Nucleus accumbens (tissue), 56 donors: ENCODE measurements at places on chromosomes 1 and 21.

- no peak for DNase-seq
Measured at GRCh38 chr1:67945733-67946374, 104.6 kb downstream of the DIRAS3 start.

- DNase-seq: no peak
Measured at GRCh38 chr1:112532064-112532463, 23.3 kb downstream of the WNT2B start.

DNA sequence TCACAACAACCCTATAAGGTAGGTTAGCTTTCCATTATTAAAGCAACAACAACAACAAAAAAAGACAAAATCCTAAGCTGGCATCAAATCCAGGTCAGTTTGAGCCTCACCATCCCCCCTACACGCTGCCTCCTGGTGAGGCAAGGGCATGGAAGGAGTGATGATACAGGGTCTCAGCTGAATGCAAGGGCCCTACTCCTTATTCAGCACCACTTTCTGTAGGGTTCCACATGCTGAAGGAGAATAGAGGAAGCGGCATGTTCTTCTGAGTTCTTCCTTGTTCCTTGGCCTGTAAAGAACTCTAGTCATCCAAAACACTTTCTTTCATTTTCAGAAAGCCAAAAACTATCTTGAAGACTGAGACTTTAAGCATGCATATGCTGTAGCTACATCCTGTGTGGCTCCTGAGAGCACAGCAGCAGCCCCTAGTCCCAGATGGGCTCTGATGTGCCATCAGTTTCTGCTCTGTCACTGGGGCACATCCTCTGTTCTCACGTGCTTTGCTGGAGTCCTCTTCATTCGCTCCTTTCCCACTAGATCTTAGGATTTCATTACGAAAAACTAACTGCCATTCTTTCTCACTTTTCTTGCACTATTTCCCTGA, 6.2 kb downstream of the ILDR2 start:
- DNase-seq: no peak

- no peak for DNase-seq
Measured at GRCh38 chr21:29228306-29228705, 70.4 kb upstream of the BACH1 start.

- DNase-seq: no peak
Measured at GRCh38 chr1:83547901-83548300, 451.0 kb downstream of the TTLL7 start.

- no peak for DNase-seq
Measured at GRCh38 chr1:207454046-207454964, at the start of gene CR2. TSS of gene CR2 (plus strand) at chr1:207454328. CDS start at chr1:207454419, 91 bp downstream.

DNA sequence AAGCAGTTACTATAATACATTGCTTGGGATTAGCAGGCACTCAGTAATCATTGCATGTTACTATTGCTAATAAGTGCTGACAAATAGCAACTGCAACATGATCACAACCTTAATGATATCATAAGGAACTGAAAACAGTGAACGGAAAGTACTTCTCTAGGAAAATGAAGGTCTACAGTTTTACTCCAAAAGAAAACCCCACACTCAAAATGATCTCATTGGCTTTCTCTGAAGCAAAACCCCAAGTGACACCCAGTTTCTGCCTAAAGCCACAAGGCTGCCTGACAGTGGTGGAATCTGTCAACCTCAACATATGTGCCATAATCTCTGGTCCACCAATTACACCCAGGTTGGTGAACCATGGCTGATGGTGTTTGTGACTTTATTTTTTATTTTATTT, 137.6 kb downstream of the PTGER3 start:
- DNase-seq: no peak

GRCh38 chr1:153717330-153717729, 10.5 kb upstream of the INTS3 start:
- DNase-seq: no peak

GRCh38 chr1:230303069-230303468, 123.1 kb downstream of the PGBD5 start:
- no peak for DNase-seq

GRCh38 chr1:23638786-23639241, 52.8 kb upstream of the RPL11 start:
- no peak for DNase-seq

DNA sequence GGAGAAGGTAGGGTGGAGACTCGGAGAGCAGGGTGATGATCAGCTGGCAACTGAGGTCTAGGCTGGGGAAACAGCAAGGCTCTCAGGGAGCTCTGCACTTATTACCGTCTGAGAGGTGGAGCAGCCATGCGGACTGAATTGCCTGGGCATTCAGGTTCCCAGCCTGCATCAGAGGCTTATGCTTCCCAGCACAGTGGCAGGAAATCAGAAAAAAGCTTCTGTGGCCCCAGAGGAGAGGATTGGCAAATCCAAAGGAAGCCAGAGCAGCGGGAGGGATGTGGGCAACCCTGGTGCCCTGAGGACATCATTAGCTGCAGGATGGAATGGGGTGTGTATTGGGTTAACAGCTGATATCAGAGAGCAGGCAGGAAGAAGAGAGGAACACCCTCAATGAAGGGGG, 374.1 kb upstream of the POU3F1 start:
- DNase-seq: no peak

- DNase-seq: peak; percentile 61
Measured at GRCh38 chr1:28602536-28603439, 10.7 kb downstream of the RAB42 start.

GRCh38 chr1:241156231-241156965, 200.6 kb downstream of the RGS7 start:
- no peak for DNase-seq

GRCh38 chr1:75991497-75992114, 59.4 kb upstream of the ASB17 start:
- peak; percentile 64 for DNase-seq

DNA sequence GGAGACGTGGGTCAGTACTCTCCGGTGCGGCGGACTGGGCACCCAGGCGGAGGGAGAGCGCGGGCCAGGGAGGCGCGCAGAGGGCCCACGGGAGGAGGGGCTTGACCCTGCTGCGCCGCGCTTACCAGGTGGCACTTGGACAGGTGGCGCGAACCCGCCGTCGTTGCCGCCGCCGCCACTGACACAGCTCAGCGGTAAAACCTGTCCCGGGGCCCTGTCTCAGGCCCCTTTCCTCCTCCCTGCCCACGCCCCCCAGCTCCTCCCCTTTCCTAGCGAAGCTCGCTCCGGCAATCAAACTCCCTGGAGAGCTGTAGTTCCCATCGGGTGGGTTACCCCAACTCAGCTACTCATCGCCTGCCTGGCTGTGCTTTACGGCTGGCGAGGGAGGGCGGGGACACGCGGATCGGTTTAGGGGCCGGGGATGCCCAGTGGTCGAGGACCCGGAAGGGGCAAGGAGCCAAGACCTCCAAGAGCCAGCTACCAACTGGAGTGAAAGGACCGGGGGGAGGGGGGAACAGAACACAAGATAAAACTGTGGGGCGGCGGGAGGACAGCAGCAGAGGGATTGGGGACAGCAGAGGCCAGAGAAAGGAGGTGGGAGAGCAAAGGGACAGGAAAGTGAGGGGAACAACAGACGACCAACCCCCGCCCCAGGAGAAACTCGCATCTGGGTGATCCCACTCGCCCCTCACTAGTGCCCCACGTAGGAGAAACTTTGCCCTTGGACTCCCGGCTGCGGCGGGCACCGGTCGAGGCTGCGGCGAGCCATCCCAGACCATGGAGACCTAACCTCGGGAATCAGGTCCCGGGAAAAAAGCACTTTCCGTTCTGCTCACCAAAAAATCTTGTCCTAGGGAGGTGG, 2.9 kb downstream of the GFI1 start:
- no peak for DNase-seq

- no peak for DNase-seq
Measured at GRCh38 chr1:17397910-17398695, 26.1 kb downstream of the PADI6 start.

GRCh38 chr1:24468685-24469316, 33.8 kb upstream of the RCAN3 start:
- DNase-seq: no peak

DNA sequence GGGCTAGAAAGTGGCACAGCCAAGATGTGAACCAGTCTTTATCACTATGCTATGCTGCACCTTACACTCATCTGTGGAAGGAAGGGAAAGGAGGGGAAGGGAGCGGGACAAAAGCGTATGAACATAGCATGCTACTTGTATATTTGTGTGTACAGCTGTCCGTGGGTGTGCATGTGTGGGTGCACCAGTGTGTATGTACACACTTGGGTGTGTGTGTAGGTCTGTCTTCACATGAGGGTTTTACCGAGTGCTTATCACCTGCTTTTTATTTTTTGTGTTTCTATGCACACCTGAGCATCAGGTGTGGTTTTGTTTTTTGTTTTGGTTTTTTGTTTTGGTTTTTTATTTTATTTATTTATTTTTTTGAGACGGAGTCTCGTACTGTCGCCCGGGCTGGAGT, 255.7 kb downstream of the RRAGC start:
- no peak for DNase-seq

DNA sequence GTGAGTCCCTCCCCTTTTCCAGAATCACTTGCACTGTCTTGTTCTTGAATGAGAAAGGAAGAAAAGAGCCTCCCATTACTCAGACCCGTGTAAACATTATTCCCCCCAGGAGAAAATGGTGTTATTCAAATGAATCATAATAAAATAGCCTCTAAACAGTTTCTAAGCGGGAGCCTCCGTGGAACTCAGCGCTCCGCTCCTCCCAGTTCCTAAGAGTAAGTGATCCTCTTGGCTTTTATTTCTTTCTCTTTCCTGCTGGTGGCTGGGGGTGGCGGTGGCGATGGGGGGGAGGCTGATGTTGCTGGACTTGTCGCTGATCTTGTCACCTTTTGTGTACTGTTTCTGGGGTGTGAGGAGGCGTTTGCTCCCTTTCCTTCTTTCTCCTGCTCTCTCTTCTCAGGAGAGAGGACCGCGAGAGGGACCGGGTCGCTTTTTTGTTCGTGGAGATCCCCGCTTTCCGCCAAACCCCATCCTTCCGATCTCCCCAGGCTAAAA, 781 bp downstream of the PROX1 start:
- DNase-seq: no peak

DNA sequence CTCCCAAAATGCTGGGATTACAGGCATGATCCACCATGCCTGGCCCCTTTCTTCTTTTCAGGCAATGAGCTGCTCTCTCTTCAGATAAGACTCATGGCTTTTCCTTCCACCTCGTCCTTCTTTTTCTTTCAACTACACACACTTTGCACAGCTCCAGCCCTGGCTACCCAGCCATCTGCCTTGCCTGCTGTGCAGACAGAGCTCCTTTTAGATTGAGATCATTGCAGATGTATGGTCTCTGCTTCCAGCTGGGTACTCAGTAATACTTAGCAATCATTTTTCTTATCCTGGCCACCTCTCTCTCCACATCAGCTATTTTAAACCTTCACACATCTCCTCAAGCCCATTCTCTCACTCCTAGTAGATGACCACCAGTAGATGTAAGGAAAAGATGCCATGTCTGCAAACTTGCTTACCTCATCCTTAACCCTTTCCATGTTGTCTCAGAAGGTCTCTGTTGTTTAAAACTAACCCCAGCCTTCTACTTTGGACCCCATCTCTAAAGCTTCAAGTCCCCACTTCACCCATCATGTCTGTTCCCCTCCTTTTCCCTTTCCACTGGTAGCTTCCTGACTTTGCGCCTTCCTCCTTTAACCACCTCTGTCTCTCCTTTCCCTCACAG, 7.3 kb downstream of the RAB4A start:
- DNase-seq: no peak

GRCh38 chr1:38452246-38452645, 405.7 kb upstream of the POU3F1 start:
- DNase-seq: no peak

GRCh38 chr1:175172503-175172902, 20.1 kb downstream of the KIAA0040 start:
- no peak for DNase-seq

DNA sequence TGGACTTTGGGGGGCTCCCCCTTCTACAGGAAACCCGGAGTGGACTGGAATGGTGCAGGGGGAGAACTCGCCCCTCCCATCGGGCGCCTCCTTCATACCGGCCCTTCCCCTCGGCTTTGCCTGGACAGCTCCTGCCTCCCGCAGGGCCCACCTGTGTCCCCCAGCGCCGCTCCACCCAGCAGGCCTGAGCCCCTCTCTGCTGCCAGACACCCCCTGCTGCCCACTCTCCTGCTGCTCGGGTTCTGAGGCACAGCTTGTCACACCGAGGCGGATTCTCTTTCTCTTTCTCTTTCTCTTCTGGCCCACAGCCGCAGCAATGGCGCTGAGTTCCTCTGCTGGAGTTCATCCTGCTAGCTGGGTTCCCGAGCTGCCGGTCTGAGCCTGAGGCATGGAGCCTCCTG, at the start of gene TNFRSF14:
TSS of gene TNFRSF14 (plus strand) at position 95 of the 401 bp plus-strand sequence. CDS start at position 389, 294 bp downstream.
- DNase-seq: peak; percentile 25

- DNase-seq: no peak
Measured at GRCh38 chr1:28573564-28573963, 18.5 kb upstream of the RAB42 start.

DNA sequence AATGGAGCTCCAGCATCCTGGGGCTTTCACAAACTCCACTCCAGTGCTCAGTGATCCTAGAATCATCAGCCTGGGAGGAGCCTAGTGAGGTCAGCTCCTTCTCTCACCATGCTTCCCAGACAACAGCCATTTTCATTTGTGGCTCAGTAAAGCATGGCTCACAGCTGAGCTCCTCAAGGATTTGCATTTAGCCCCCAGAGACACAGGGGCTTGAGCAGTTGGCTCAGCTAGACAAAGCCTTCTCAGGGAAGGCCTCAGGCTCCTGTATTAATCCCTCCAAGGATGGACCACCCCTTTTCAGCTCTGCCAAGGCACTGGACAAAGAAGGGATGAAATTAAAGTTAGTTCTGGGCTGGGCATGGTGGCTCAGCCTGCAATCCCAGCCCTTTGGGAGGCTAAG, 39.5 kb downstream of the ERI3 start:
- no peak for DNase-seq

DNA sequence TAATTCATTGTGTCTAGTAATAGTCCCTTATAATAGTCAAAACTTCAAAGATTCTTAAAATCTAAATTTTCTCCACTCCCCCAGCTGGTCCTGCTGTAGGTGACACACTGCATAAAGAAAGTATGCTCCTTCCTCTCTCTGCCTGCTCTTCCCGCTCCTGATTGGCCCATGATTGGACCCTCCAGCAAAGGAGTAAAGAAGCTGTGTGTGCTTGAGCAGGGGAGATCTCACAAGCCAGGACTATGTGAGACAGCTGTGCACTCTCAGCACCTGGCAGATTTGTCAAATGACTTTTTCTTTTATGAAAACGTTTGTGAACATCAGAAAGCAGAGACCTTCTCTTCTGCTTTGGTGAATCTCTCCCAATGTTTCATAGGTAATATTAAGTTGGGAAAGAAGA, 274.8 kb upstream of the LYPLAL1 start:
- no peak for DNase-seq

- no peak for DNase-seq
Measured at GRCh38 chr1:211348547-211348946, 21.9 kb downstream of the TRAF5 start.

- DNase-seq: no peak
Measured at GRCh38 chr1:117860896-117861610, 68.4 kb downstream of the GDAP2 start.

GRCh38 chr1:15835205-15835740, 12.2 kb upstream of the SPEN start:
- no peak for DNase-seq

- no peak for DNase-seq
Measured at GRCh38 chr1:165281207-165281901, 75.2 kb downstream of the LMX1A start.

DNA sequence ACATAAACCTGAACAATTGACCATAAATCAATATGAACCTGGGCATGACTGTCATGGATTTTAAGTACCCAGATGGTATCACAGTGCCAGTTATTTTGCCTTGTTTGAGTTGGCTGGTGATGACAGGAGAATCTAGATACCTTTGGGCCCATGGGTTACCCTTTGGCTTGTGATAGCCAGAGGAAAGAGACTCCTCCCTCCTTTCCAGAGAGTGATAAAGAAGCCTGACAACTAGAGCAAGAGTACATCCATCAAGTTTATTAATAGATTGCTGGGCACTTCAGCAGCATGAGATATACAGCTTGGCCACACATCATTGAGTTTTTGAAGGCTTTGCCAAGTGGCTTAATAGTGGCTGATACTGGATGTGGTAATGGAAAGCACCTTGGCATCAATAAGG, 6.6 kb upstream of the FMO3 start:
- DNase-seq: no peak
